ENCODE measurements at places on chromosomes 11 and 22.
A peak's percentile ranks its signal among the peaks of the same experiment; 100 is the strongest.

- DNase-seq, result no peak
Observed at GRCh38 chr11:30504468-30504867, 81.7 kb downstream of the MPPED2 start.

- no peak for DNase-seq
Observed at GRCh38 chr22:42363892-42364291, 68.3 kb downstream of the NFAM1 start.

GRCh38 chr11:25991476-25991875 is 340.5 kb upstream of the ANO3 start:
- DNase-seq, result no peak

- peak; percentile 64 for DNase-seq
Observed at GRCh38 chr22:24325105-24325757, 54.6 kb downstream of the SPECC1L start.

DNA sequence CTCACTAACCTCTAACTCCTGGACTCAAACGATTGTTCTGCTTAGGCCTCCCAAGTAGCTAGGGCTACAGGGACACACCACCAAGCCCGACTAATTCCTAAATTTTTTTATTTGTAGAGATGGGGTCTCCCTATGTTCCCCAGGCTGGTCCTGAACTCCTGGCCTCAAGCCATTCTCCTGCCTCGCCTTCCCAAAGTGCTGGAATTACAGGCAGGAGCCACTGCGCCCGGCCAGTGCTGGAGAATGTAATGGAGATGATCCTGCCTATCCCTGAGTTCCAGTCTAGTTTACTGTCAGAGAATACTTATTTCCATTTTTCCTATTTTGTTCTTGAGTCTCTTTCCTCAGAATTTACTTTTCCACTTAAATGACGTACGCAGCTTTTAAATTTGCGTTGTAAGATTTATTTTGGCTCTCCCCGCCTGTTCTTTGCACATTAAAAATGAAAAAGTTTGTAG is at the start of gene CHEK1:
Gene CHEK1, plus strand, starts transcription at position 408 of the 458 bp plus-strand sequence. CDS start 1,606 bp downstream, outside the sequence.
- DNase-seq, result no peak

DNA sequence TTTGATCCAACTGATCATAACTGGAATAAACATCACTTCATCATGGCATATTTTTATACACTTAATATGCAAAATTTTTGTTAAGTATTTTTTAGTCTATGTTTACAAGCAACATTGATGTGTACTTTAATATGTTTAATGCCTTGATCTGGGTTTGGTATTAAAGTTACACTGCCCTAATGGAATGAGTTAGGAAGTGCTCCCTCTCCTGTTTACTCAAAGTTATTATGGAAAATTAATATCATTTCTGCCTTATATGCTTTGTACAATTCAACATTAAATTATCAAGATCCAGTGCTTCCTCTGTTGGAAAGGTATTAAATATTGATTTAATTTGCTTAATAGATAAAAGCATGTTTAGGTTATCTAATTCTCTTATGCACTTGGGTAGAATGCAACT is 927.3 kb upstream of the RAG2 start:
- no peak for DNase-seq

- no peak for DNase-seq
Observed at GRCh38 chr22:30992565-30992964, 23.5 kb downstream of the TUG1 start.

DNA sequence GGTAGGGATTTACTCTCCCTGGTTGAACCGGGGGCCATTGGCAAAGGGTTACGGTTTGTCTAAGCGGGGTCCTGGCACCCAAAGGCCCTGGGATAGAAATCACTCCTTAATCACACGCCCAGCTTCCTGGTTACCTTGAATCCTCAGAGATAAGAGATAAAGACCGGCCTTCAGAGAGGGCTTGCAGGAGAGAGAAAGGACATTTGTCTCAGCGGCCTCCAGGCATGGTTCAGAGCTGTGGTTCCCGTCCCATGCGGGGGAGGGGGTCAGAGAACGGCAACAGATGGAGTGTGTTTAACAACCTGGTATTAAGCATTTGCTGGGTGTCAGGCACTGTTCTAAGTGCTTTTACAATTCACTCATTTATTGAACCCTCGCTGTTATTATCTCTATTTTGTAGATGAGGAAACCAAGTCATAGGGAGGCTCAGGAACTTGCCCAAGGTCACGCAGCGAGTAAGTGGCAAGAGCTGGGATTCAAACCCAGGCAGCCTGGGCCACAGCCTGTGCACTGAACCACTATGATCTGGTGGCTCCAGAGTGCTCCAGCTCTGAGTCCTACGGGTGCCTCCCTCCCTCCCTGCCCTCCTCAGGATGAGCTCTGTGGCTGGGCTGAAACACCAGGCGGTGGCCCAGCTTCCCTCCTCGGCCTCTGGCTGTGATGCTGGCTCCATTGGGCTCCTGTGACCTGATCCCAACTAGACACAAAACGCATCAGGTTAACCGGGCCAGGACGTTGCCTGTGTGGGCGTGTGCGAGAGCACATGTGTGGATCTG is 18.6 kb downstream of the LRRC10B start:
- DNase-seq, result no peak

GRCh38 chr22:50562523-50563412 is at the start of gene SYCE3:
Gene SYCE3 (minus strand): TSS chr22:50562919. CDS start chr22:50556405, 6,514 bp downstream.
- peak; percentile 98 for DNase-seq

DNA sequence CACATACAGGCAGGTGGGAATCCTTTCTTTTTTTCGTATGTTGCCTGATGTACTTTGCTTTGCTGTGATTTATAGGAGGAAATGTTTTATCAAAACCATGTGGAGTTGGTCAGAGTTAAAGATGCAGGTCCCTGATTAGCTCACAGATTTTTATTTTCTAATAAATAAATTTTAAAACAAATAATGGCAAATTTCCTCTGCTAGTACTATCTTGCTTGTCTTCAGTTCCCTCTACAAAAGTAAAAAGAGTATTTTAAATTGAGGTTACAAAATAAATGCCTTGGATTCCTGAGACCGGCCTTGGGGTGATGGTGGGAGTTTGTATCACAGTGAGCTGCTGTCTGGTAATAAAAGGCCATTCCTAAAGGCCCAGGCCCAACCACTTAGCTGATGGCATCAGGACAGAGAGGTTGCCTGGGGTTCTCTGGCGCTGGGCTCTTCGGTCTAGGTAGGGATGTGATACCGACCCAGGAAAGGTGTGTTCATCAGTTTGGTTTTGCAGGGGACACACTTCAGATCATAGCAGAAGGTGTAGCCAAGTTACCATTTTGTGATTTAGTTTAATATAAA is 129.0 kb downstream of the TBC1D22A start:
- no peak for DNase-seq

GRCh38 chr11:44266056-44266780 is 43.7 kb downstream of the ALX4 start:
- no peak for DNase-seq

DNA sequence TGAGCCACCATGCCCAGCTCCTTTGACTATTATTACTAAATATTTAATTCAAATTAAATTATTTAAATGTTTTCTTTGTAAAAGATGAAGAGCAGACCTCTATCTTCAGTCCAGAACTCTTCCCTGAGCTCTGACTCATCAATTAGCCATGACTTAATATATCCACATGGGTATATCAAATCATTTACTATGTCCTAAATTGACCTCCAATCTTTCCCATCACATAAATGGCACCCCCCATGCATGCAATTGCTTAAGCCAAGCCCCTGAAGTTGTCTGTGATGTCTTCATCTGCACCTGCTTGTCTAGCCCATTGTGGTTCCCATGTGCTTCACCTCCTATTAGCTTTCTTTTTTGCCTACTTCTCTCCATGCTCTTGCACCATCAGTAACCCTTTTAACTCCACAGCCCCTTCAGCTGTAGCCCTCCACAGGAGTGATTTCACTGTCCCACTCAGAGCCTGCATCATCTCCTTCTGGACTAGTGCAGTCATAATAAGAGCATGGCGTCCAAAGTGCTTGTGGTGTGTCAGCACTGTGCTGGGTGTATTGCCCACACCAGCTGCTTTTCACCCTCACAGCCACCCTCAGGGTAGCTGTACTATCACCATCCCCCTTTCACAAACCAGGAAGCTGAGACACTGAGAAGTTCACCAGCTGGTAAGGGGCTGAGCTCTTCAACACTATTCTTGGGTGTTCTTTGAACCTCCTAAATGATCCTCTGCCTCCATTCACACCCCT is 11.8 kb upstream of the THY1 start:
- no peak for DNase-seq

DNA sequence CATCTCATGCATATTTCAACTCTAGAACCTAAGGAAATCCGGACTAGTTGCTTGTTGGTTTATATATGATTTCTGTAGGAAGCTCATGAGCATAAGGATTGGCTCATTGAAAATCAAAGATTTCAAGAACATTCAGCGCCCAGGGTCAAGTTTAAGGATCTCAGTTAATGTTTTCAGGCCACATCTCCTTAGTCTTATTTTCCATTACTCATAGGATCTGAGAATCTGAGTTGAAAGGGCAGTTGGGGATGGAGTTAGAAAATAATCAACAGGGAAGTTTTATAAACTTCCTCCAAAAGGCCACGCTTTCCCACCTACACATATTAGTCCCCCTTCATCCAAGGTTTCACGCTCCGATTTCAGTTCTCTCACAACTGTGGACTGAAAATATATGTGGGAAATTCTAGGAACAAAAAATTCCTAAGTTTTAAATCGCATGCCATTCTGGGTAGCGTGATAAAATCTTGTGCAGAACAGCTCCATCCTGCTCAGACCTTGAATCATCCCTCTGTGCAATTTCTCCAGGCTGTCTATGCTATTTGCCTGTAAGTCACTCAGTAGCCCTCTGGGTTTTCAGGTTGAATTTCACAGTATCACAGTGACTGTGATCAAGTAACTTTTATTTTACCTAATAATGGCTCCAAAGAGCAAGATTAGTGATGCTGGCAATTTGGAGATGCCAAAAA is 160.2 kb downstream of the KIRREL3 start:
- DNase-seq, result no peak

GRCh38 chr22:24205438-24206195 is 24.3 kb downstream of the SUSD2 start:
- no peak for DNase-seq

- no peak for DNase-seq
Observed at GRCh38 chr11:117815262-117815803, 9.2 kb downstream of the FXYD2 start.

DNA sequence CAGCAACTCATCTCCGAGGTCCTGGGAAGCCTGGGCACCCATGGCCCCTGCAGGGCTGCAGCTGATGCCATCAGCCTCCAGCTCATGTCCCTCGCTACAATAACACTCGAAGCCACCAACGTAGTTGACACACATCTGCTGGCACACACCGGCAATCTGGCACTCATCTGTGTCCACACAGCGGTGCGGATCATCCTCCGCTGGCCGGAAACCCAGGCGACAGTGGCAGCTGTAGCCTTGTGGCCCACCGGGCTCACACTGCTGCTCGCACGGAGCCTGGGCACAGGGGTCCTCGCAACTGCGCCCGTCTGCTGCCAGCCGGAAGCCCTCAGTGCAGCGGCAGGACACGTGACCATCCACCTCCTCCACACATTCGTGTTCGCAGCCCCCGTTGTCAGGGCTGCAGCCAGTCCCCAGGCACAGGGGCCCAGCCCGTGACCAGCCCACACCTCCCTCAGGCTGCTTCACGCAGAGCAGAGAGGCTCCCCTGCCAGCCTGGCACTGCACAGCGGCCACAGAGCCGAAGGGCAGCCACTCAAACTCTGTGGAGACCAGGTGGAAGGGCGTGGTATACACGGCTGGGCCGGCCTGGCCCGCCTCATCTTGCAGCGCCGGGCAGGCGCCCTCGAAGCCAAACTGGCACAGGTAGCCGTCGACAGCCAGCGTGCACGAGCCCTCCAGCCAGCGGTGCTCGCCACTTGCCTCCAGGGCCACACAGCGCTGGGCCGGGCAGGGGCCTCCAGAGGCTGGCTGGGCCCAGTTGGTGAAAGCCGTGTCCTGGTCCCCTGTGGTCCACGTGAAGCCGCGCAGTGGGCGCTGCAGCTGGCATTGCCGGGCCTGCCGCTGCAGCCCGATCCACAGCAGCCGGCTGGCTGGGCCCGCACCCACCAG is 678 bp downstream of the CD248 start:
- DNase-seq, result no peak

DNA sequence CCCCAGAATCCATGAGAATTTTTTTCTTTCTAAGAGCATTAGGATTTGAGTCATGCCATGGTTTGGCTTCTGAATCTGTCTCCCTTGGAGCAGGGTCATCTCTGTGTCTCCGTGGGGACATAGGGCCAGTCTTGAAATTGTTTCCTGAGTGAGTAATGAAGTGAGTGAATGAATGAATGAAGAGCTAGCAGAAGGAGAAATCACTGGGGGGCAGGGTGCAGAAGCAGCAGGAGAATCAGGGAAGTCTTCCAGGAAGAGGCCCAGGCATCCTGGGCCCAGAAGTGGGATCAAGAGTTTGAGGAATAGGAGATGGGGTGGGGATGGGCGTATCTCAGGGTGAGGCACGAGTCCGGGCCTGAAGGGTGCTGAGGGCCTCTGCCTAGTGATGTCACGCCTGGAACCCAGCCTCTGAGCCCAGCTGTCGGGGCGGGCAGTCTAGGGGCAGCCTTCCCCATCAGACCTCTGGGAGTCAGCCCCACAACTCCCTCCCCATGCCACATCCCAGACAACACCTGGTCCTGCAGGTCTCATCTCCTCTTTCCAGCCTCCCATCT is 12.5 kb upstream of the MGAT3 start:
- DNase-seq, result no peak

DNA sequence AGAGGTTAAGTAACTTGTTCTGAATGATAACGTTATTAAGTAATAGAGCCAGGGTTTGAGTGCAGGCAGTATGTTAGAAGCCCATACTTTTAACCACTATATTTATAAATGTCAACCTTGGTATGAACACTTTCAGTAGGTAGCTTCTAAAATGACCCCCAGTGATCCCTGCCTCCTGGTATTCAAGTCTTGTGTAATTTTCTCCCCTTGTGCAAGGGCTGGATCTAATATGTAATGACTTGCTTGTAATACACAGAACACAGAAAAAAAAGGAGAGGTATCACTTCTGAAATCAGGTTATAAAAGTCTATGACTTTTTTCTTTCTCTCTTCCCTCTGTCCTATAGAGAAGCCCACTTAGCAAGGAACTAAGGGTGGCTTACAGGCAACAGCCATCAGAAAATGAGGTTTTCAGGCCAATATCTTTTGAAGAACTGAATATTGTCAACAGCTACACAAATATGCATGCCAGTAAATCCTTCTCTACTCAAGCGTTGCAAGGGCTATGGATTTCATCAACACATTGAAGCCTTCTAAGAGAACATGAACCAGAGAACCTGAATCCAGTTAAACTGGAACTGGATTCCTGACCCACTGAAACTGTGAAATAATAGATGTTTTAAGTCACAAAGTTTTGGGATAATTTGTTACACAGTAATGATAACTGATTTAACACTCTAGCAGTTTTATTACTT is 712.3 kb downstream of the METTL15 start:
- no peak for DNase-seq

DNA sequence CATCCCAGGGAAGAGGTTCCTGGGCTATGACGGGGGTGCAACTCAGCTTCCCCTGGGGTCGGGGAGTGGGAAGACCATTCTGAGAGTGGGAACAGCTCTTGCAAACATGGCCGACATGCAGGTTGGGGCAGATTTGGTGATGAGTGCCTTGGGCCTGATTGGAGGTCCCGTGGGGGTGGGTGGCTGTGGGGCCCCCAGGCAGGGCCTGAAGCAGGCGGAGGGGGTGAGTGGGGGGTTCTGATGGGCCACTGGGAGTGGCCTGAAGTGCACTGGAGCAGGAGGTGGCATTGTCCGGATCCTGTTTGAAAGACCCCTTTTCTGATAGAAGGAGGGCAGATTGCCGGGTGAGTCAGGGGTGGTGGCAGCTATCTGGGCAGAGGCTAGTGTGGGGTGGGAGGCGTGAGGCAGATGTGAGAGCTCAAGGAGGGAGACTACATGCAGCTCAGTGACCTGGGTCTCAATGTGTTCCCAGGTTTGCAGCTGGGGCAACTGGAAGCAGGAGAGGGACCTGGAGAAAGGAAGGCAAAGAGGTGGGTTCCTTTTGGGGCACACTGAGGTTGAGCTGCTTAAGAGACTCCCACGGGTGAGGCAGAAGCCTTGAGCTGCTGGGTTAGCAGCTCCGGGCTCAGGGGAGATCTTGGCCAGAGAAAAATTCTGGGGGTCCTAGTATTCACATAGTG is 15.1 kb downstream of the MYEOV start:
- no peak for DNase-seq
